ENCODE measurements at places on chromosomes 5 and 9.

GRCh38 chr9:127122176-127123063, at the start of gene ANGPTL2:
Gene ANGPTL2, minus strand, starts transcription at chr9:127122635. Its CDS starts 13,904 bp downstream, at chr9:127108731.
- DNase-seq: no peak

DNA sequence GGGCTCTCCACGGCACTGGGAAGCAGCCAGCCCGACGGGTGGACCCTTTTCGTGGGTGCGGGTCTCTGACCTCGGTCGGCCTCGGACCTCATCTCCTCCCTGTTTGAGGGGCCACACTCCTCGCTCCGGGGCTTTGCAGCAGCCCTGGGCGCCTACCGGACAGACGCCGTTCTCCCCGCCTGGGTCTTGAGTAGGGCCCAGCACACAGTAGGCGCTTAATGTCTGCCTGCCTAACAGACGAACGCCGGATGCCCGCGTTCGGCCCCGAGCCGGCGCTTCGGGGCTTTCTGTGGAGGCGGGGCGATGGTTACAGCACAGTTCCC, 842 bp upstream of the GTF3C5 start:
- no peak for DNase-seq

- no peak for DNase-seq
These were observed 106.3 kb downstream of the ROR2 start for GRCh38 chr9:91843623-91844148.

- DNase-seq: no peak
These were observed 52.1 kb upstream of the EQTN start for GRCh38 chr9:27348785-27349697.

DNA sequence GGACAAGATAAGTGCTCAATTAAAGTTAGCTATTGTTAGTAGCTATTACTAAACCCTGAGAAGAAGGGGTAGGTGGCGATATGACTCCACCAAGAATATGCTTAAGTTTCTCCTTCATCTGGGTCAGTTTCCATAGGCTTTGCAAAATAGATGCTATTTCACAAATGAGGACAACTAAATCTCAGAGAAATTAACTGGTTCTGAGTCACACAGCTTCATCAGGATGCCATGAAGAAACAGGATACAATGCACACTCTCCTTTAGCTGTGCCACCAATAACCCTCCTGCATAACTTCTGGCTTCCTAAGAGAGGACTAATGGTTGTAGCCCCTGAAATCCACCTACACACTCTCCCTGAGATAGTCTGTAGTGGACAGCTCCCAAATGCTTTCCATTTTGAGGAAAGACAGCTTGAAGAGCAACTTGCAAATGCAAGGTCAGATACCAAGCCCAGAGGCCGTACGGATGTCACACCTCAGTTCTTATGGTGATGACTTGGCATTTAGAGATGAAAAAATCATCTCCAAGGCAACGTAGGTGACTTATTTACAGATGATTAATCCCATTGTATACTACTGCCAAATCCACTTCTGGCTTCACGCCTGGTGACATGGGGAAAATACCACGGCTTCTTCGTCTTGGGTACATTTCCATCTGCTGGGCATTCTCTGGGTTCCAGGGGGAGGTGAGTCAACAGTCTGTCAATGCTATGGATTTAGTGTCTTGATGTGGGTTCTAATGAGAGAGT, 251.4 kb upstream of the IL12B start:
- no peak for DNase-seq

- no peak for DNase-seq
These were observed 103.1 kb downstream of the PAX5 start for GRCh38 chr9:36930941-36931340.

- DNase-seq: no peak
These were observed 2.0 kb upstream of the C1QTNF3 start for GRCh38 chr5:34045023-34045422.

GRCh38 chr5:4480528-4481349, 659.4 kb upstream of the ADAMTS16 start:
- no peak for DNase-seq

DNA sequence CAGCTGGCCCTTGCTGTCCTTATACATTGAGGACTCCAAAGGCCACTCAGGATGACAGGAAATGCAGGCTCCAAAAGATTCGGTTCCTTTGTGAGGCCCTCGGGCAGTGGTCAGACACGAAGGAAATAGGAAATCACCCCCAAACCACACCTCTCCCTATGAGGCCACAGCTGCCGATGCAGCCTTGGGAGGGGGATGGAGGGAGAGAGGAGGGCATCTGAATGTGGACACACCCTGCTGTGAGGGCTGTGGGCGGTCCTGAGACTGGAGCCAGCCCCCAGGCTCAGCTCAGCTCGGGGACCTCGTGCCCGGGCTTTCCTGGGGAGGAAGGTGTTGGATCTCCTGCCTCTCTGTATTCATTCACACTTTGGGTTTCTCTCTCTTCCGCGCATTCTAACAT, 2.7 kb upstream of the CLPTM1L start:
- DNase-seq: no peak

DNA sequence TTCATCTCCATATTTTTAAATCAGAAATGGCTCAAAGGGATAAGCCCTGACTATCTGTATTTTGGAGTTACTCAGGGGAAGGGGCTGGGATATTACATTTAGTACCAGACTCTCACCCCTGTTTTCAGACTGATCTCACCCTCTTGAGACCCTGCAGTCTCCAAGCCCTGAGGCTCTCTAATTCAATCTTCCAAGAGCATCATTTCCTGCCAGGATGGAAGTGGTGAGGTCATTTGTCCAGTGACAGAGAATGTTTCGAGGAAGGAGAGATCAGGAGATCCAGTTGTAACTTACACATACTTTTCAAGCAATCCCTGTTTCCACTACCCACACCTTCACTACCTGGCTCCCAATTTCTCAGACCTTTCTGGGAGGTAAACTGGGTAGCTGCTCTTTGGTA, 295.5 kb upstream of the EFNA5 start:
- no peak for DNase-seq

DNA sequence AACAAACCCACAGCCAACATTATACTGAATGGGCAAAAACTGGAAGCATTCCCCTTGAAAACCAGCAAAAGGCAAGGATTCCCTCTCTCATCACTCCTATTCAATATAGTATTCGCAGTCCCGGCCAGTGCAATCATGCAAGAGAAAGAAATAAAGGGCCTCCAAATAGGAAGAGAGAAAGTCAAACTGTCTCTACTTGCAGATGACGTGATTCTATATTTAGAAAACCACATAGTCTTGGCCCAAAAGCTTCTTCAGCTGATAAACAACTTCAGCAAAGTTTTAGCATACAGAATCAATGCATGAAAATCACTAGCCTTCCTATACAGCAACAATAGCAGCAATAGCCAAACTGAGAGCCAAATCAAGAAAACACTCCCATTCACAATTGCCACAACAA, 333.7 kb upstream of the EDIL3 start:
- no peak for DNase-seq

GRCh38 chr5:854217-854616, 3.4 kb upstream of the ZDHHC11 start:
- no peak for DNase-seq

DNA sequence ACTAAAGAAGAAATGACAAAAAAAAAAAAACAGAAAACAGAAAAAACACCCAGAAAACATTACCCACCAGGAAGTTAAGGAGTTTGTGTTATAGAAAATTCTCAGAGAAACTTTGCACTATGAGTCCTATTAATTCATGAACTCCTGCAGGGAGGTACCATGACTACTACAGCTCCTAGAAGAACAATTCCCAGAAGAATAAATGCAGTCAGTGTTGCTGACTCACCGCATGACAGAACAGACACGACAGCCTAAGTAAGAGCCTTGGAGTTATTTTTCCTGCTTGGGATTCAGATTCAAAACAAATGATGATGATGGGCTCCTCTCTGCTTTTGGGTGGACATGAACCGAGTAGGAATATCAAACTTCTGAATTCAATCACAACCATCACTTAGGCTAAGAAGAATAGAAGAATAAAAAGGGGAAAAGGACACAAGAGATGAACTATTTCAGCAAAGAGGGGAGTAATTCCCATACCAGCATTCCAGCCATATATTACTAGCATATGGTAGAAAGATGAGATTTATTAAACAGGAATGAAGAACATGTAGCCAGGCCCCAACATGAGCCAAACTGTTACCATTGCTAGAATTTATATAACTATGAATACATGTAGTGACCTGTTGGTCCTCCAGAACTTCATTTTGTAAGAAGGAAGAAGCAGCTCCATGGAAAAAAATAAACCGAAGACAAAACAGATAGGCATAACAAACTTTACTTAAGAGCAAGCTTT, 209.6 kb upstream of the PDE4D start:
- no peak for DNase-seq

DNA sequence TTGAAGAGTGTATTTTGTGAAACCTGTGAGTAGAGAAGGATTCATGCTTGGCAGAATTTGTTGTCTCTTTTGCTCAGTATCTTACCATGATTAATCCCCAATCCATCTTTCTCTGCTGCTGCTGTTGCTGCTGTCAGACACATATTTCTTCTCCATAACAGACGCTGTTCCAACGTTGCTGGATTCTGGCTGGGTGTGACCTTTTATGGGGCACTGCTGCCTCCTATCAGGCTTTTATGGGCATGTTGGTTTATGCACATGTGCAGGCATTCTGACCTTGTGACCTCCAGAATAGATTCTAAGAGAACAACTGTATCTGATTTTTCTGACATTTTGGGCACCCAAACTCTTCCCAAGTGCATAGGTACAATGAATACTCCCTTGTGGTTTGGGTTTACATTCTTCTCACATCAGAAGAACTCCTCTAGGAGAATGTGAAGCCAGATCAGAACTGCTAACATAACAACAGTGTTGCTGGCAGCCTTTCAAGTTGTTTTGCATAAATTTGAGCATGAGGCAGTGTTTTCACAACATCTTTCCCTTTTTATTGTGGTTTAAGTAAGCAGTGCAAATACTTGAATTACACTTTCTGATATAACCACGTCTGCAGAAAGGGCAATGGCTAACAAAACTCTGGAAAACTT, 9.2 kb upstream of the ISL1 start:
- no peak for DNase-seq

DNA sequence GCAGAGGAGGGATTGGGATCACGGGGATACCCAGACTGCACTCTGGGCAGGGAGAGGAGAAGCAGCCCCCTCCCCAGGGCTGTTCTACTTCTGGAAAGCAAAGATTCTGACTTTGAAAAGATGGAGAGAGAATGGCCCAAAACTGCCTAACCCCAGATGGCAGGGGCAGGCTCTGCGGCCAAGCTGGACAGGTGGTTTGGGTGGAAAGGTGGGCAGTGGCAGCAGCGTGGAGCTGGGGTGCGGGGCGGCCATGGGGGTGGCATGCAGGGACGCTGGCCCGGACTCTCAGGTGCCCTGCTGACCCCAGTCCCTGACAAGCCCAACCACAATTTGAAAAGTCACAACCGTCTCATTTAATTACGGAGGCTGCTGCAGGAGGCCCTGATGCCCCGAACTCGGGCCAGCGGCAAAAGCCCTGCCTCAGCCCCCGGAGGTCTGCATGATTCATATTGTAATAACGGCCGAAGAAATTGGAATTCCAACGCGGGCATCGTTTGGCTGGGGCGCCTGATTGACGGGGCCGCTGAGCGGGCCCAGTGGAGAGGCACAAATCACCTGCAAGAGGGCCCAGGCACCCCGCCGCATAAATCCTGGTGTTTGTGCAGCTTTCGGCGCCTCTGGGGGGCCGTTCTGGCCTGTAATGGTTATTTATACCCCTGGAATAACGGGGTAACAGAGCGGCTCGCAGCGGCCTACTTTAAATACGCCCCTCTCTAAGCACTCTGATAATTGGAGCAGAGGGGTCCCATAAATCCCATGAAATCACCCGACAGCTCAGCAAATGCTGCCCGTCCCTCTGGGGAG, 41.8 kb upstream of the FCN2 start:
- DNase-seq: no peak

GRCh38 chr5:154196955-154197652, 6.6 kb downstream of the GALNT10 start:
- no peak for DNase-seq

- DNase-seq: no peak
These were observed 12.5 kb upstream of the CHD1 start for GRCh38 chr5:98941131-98941883.

GRCh38 chr5:15687401-15687800, 187.4 kb downstream of the FBXL7 start:
- DNase-seq: no peak

DNA sequence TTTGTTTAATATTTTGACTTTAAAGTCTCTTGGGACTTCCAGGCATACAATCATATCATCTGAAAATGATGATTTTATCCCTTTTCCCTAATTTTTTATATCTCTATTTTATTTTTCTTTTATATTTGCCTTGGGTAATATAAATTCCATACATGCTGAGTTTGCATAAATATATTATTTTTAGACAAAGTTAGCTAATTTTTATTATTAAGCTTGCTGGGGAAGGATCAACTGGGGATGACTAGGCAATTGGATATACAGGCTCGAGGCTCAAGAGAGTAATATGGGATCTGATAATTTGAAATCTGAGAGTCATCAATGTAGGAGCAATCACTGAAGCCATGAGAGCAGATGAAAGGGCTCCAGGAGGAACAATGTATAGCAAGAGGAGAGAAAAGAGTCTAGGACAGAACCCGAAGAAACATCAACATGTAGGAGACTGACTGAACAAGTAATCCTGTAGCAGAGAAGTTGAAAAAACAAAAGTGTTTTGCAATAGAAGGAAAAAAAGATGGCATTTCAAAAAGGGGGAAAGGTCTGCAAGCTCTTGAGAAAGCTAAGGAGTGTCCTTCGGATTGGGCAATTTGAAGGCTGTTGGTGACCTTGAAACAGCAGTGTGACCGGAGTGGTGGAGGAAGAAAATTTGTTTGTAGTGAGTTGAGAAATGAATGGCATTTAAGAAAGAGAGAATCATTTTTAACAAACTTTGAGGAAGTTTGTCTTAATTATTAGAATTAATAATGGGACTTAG, 17.0 kb upstream of the RHOBTB3 start:
- no peak for DNase-seq

GRCh38 chr5:111070272-111071134, 1.0 kb upstream of the TSLP start:
- DNase-seq: no peak

DNA sequence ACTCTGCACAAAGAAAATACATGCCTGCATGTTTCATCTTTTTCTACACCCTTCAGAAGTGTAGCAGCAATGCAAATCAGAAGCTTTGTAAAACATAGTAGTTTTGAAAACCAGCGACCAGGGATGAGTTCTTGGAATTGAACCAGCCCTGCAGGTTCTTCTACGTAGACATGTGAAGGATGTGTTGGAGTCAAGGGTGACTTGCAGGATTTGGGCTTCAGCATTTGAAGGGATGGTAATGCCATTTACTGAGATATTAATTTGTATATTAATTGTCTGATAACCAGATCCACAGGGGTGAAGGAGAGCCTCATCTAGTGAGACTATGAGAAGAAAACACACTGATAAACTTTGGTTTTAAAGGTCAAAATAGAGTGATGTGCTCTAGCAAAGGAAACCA, 72.4 kb downstream of the KIAA1958 start:
- DNase-seq: no peak

GRCh38 chr9:96022445-96023051, 147.1 kb downstream of the ERCC6L2 start:
- no peak for DNase-seq

- DNase-seq: no peak
These were observed 4.0 kb upstream of the WDR70 start for GRCh38 chr5:37375091-37375490.

GRCh38 chr5:151219138-151219537, 4.8 kb downstream of the CCDC69 start:
- no peak for DNase-seq

GRCh38 chr5:17024686-17025180, 88.6 kb upstream of the MYO10 start:
- DNase-seq: no peak
